Endothelial cell of coronary artery (primary cell): ENCODE measurements at places on chromosomes 5 and 9. TPM values are rescaled to one million over a fixed set of nuclear protein-coding genes. Genes with fewer than 3 reads are reported as not detected.

The MINAR2 gene
- total RNA-seq = not detected in 2 replicates

The NEURL1B gene
- total RNA-seq = 0.36 and 0.94 TPM in 2 replicates

The PPIC gene
- 43.6 and 54.5 TPM in 2 replicates for total RNA-seq

The BNC2 gene
- 15.3 and 21.1 TPM in 2 replicates for total RNA-seq

The LECT2 gene
- total RNA-seq = not detected in 2 replicates

The KLHL9 gene
- 32.2 and 38.3 TPM in 2 replicates for total RNA-seq

The HRCT1 gene
- total RNA-seq = 0.56 and 3.7 TPM in 2 replicates

The DCAF10 gene
- total RNA-seq = 11.3 and 18.9 TPM in 2 replicates

The GARIN3 gene
- total RNA-seq = not detected in 2 replicates
